Cardiac atrium fibroblast (primary cell): ENCODE measurements at places on chromosomes 7 and 10. TPM values are rescaled to one million over a fixed set of nuclear protein-coding genes. Genes with fewer than 3 reads are reported as not detected.

MMRN2 gene
- 6.1 and 6.8 TPM in 2 replicates for total RNA-seq

SPDYE11 gene
- not detected in 2 replicates for total RNA-seq

ASAH2B gene
- 1.3 TPM in 2 replicates for total RNA-seq

GSDME gene
- 14.9 and 26.5 TPM in 2 replicates for total RNA-seq
